ENCODE measurements at places on chromosomes 4 and X.
A peak's percentile ranks its signal among the peaks of the same experiment; 100 is the strongest.

DNA sequence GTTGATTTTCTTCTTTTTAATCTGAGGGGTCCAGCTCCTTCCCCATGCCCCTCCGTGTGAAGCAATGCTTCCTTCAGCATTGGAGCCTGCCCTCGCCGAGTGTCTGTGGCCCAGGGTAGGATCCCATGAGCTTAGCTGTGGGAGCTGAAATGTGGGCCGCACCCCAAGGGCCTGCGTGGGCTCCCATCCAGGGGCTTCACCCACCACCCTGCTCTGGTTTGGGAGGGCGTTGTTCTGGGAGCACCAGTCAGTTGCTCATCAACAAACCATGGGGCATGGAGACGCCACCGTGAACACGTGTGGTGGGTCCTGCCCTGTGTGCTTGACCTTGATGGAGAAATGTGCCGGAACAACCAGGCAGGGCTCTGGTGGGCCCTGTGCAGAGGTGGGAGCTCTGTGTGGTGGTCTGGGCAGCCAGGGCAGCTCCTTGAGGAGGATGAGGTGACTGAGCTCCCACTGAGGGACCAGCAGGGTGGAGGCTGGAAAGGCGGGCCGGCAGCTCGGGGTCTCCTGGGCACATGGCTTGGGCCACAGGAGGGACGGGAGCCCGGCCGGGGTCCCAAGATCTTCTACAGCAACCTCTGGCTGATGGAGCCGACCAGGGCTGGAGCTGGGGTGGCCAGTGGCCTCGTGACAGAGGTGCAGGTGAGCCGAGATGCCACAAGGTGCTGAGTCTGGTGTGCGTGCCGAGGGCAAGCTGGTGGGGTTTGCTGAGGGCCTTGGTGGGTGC, 39.6 kb upstream of the NKX1-1 start:
- DNase-seq: no peak

DNA sequence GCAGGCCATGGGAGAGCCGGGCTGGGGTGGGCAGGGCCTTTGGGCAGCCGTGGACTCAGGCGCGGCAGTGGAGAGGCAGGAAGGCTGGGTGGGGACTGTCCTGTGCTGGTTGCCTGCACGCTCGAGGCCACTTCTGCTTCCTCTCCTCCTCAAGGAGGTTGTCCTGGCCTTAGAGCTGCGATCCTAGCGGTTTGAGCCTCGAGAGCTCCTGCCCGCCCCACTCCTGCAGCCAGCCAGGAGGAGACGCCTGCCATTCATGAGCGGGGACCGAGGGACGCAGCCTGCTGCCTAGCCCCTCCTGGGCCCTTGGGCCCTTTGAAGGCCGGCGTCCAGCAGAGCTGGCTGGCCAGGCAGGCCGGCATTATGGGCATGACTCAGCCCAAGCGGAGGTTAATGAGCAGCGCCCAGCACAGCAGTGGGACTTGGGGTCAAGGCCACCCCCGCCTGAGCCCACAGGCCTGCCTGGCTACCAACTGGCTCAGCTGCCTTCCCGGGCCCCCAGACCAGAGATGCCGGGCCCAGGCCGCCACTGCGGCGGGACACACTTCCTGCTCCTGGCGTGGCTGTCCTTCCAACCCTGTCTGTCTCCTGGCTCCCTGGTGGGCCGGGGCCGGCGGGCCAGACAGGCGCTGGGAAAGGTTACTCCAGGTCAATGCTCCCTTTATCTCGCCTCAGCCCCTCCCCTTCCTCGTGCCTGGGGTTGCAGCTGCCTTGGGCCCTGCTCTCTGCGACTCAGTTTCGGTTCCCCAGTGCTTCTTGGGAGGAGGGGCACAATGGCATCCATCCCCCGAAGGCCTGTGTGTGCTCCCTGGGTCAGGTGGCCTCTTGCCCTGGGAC, 1.8 kb downstream of the ABCD1 start:
- peak; percentile 72 for DNase-seq

GRCh38 chr4:40998675-40999358, 215.5 kb downstream of the APBB2 start:
- no peak for DNase-seq

DNA sequence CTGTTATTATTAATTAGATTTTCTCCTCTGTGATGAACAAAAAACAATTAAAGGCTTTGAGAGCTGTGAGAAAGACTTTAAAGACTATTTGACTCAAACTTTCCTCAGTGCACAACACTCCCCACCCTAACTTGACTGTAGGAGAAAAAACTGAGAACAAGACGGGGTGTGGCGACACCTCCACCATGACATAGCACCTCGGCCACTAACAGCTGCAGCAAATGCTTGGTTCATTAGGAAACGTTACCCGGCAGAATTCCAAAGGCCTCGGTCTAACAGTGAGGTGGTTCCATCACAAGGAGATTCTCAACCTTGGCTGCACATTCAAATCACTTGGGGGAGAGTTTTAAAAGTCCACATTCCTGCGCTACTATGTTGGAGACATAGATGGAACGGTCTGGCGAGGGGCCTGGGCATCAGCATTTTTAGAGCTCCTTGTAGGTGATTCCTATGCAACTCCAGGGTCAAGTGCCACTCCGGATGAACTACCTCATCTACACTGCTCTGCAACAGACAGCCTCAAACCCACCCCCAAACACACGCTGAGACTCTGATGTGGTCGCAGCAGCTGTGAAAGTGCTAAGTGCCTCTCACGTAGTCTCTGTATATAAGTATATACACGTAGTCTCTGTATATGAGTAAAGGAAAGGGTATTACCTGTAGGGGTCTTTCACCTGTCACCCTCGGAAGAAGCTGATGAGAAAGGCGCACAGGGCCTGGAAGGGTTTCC, 1.0 kb downstream of the FGFBP2 start:
- no peak for DNase-seq

DNA sequence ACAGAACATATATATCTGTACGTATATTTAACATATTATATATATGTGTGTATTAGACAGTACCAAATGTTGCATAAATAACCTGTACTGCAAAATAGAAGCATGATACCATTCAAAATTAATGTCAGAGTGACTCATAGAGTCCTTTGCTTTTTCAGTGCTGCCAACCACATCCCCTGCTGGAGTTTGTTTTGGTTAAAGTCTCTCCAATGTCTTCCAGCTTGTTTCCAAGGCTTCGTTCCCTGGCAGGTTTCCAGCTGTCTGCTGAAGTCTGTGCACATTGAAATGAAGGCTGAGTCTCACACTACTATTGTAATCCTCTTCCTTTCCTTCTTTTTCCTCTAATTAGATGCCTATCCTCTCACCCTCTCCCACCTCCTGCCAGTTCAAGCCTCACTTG, 14.9 kb downstream of the NRK start:
- DNase-seq: no peak

- no peak for DNase-seq
These were observed 24.4 kb upstream of the GBA3 start for GRCh38 chr4:22668301-22668700.

DNA sequence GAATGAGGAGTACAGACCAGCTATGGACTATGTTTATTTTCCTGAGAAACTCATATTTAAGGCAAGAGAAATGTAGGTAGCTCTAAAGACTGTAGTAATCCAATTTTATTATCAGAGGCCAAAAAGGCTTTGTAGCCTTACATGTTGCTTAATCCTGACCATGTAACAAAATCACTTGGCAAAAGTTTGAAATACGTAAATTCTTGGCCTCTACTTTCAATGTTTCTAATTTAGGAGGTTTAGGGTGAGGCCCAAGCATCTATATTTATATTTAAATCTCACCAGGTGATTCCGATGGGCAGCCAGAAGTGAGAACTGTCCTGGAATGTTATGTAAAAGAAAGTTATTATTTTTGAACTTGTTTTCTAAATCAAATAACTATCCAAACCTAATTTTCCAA, 289.7 kb downstream of the IL1RAPL1 start:
- no peak for DNase-seq

DNA sequence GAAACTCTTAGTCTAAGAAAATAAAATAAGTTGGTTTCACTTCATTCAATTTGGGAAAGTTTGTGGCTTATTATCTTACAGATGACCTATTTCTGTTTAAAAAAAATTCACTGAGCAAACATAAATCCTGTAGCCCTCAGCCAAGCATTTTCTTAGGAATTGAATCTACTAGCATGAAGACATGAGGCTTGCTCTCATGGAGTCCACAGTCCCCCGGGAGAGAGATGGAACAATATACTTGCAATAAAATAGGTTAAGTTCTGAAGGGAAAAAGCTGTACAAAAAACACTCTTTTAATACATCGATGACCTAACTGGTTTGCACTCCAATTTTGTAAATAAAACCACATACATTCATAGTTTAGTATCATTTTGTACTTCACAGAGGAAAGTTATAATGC, 642.6 kb upstream of the FAM241A start:
- DNase-seq: no peak

- no peak for DNase-seq
These were observed 4.3 kb downstream of the CXCL9 start for GRCh38 chr4:76003035-76003434.

- no peak for DNase-seq
These were observed 126.3 kb downstream of the REPS2 start for GRCh38 chrX:17072721-17073230.

GRCh38 chrX:118164138-118164537, 47.5 kb upstream of the KLHL13 start:
- DNase-seq: no peak

DNA sequence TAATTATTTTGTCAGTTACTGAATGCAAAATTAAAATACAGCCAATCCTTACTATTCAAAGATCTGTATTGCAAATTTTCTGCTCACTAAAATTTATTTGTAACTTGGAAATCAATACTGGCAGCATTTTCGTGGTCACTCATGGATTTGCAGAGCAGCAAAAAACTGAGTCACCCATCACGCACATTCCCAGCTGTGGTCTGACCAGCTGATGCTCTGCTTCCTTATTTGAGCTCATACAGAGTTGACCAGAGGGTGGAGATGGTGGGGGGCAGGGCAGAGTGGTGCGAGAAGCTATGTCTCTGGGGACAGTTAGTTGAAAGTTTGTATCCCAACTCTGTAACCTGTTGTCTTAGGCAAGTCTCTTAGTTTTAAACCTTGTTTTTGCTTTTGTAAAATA, 214.8 kb downstream of the SPCS3 start:
- no peak for DNase-seq

DNA sequence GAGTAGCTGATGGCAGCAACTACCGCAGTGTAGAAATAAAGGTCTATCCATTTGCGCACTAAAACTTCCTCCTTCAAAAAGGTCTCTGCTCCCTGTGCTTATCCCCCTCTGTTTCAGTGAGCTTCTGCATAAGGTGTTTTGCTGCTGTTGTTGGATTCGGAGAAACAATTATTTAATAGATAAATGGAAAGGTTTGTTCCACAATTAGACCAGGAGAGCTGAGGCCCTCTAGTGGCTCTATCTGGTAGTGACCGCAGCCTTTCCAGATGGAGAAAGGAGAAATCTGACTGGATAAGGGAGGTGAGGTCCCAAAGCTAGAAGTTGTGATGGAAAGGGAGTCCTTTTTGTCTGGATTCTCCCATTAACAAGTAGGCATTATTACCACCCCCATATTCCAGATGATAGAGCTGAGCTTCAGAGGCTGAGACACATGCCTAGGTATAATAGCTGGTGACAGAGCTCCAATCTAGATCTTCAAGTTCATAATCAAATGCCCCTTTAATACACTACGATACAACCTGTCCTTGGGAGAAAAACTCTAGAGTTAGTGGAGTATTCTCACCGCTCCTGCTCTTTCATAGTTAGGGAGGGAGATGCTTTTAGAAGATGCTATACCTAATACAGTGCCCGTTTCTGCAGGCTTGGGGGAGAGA, 5.1 kb upstream of the GABRQ start:
- DNase-seq: no peak

DNA sequence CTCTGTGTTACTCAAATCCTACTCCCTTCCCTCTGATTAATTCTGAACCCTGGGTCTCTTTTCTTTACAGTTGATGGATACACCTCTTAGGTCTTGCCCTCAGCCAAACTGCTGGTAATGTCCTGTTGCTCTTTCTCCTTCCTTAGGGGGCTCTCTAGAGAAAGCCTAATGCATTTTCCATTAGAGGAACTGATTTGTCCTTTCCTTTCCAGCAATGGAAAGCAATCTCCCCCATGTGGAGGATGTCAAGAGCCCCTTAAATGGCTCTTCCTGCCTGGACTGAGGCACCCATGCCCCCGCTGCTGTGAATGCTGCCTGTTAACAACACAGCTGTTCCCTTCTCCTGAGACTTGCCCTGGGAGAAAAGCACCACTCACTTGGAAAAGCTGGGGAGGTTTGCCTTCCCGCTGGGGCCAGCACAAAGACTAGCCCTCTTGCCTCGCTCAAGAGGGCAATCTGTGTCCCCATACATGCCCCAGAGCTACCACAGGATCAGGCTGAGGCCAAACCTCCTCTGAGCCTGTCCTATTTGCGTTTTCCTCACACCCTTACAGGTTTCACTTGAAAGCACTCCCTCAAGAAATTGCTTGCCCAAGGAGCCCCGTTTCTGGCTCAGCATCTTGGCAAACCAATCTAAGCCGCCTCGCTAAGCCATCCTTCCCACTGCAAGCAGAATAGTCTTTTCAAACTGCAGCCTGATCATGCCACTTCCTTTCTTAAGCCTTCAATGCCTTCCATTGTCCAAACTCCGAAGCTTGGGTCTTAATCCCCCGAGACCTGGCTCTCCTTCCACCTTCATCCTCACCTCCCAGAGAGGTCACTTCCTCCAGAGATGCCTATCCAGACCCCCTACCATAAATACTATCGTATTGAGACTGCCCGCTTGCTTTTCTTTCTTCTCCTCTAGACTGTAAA, 23.2 kb upstream of the SMIM20 start:
- DNase-seq: no peak

DNA sequence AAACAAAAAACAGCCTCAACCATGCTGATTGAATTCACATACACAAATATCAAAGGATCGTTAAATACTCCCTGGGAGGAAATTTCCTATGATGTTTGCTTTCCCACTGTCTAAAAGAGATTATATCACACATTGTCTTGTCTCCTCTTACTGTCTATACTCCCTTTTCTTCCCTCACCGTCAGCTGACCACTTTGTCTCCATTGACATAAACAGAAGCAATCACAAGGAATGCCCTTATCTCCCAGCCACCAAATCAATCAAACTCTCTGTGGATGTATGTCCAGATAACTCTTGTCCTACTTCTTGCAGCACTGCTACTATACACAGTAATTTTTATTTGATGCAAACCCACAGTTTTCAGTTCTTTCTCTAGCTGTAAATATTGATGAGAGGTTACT, 12.2 kb upstream of the NUDT9 start:
- no peak for DNase-seq

GRCh38 chrX:38970845-38971244, 169.6 kb downstream of the MID1IP1 start:
- no peak for DNase-seq

DNA sequence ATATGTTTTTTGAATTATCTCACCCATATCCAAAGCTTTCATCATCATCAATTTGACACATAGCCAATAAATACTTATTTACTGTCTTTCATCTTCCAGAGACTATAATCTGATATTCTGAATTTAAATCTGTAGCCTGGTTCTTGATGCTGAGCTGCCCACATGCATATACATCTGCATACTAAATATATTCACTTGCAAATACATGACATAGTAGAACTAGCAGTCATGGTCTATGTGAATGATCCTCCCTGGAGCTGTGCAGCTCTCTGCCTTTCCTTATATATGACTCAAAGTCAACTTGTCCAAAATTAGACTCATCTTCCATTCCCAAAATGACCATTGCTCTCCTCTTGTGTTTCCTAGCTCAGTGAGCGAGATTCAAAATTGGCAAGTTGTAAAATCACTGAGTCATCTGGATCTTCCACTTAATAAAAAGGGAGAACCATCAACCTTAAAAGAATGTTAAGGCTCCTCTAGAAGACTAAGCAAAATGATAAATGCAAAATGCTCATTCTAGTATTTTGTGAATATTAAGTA, 448.2 kb downstream of the PPARGC1A start:
- DNase-seq: no peak

Data from stimulated activated naive B cell treated with anti-CD40 and anti-IgM and Interleukin-4, amounts not matched to agents 10 μg/mL and 1 μg/mL and 100 μg/mL, for 72 hours (primary cell).